Left ventricle myocardium superior (tissue), 1 donor: ENCODE measurements at places on chromosomes 16 and 17.

DNA sequence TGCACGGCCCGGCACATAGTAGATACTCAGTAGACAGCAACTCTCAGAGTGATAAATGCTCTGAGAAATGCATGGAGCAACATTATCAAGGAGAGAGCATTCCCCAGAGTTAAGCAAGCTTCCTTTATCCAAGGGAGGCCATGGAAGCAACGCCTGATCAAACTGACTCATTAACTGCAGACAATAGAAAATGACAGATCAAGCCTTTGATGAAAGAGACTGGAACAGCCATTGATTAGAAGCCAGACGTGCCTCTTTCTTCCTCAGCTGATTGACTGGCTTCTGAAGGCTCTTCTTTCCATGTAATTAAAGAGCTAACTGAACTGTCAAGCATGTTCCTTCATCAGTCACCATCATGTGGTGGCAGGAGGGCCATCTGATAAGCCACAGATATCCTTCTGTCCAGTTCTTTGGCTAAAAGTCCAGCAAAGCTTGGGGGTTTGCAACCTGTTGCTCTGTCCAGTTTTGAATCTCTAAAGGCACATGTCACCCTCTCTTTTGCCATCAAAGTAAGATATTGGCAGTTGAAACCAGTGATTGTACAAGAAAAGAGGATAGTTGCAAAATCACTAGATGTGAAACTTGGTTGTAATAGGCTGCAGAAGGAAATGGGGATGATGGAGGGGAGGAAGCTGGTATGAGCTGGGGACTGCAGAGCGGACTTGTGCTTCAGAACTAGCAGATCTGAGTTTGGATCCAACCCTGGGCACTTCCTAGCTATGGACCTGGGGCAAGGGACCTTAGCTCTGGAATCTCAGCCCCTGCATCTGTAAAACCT is 188.0 kb downstream of the HAPSTR1 start:
- DNase-seq = no peak

- DNase-seq = no peak
Measured at GRCh38 chr16:65548470-65548869, 426.6 kb upstream of the CDH11 start.

- no peak for DNase-seq
Measured at GRCh38 chr17:7046127-7046724, 2.3 kb upstream of the SLC16A11 start.

GRCh38 chr17:78706271-78706915 is 75.7 kb downstream of the CYTH1 start:
- DNase-seq = no peak

- no peak for DNase-seq
Measured at GRCh38 chr16:66383551-66383950, 17.1 kb downstream of the CDH5 start.

- no peak for DNase-seq
Measured at GRCh38 chr16:16161319-16161718, 62.0 kb downstream of the ABCC6 start.

- peak; percentile 81 for DNase-seq
Measured at GRCh38 chr17:50564916-50565315, 4.4 kb downstream of the CACNA1G start.

DNA sequence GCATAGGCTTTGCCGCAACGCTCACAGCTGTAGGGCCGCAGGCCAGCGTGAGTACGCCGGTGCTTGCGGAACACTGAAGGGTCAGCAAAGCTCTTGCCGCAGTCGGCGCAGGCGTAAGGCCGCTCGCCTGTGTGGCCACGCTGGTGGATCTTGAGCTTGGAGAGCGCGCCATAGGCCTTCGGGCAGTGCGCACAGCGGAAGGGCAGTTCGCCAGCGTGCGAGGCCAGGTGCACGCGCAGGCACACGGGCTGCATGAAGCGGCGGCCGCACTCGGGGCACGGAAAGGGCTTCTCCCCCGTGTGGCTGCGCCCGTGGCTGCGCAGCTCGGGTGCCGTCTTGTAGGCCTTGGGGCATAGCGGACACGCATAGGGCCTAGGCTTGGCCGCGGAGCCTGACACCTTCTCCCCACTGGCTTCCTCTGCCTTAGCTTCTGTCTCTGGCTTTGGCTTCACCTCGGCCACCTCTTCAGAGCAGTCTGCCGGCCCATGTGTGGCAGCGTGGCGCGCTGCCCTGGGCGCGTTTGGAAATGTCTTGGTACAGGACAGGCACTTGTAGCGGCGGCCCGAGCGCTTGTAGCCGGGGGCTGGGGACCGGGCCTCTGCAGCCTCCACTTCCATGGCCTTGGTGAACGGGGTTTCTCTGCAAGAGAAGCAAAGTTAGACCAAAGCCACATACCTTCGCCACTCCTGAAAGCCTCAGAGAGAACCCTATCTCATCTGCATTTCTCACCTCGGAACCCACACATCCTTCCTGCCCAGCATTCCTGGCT is 10.0 kb downstream of the ZNF668 start:
- no peak for DNase-seq

DNA sequence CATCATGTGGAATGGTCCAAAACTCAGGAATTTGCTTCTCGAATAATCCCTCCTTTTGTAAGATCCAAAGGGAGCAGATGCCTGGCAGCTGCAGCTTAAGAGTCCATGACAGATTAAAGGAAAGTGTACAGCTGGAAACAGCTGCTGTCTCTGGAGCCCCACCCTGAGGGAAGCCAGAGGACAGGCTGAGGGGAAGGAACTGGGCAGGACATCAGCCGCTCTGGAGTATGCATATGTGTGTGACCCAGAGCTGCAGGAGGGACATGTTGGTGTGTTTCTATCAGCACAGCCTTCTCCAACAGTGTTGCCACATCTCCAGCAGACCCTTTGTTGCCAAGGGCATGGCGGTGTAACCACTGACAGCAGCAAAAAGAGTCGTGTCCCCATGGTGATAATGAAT is 46.2 kb downstream of the CYB561 start:
- peak; percentile 82 for DNase-seq
